Activated T-cell treated with anti-CD3 and anti-CD28 coated beads for 24 hours (primary cell): ENCODE measurements at places on chromosomes 3 and 15.

DNA sequence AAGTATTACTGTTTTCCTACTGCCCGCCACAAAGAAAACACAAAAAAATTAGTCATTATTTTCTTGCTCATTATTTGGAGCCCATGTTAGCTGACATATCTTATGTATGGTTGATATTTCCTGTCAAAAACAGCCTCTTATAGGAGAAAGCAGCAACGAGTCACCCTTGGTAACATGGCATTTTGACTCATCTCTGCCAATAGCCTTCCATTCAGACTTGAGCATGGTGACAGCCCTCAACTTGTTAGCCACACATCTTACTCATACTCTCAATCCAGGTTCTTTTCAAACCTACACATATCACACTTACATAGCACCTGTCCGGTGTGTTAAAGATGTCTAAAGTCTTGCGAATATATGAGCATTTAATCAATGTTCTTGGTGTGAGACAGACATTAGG, 109.4 kb upstream of the SAMMSON start:
- DNase-seq, result no peak

DNA sequence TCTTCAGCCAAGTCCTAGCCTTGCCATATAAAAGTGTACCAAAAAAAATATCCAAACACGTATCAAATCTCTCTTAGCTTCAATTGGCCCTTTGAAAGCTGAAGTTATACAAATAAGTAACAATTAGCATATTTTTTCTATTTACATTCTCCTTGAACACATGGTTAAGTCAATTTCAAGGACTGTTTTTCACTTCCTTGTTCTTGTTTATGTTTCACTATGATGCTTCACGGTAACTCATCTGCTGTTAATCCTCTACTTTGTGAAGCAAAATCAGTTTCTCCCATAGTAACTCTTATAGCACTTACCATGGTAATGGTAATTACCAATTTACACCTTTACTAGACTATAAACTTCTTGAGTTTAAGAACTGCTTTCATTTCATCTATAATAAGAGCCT, 10.6 kb upstream of the SPRED1 start:
- no peak for DNase-seq

DNA sequence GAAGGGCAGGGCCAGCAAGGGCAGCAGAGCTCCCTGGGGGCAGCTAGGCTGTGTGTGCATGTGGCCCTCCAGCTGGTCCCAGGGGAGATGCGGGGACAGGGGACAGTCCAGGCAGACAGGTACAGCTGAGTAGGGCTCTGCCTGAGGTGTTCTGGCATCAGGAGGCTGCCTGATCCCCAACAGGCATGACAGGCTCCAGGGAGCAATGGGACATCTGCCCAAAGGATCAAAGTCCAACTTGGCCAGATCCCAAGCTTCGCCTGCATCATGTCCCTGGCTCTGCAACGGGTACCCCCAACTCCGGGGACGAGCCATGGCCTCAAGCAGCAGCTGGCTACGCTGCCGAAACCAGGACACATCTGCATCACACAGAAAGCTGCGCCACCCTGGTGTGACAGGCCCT, 21.8 kb downstream of the ATRIP start:
- no peak for DNase-seq

DNA sequence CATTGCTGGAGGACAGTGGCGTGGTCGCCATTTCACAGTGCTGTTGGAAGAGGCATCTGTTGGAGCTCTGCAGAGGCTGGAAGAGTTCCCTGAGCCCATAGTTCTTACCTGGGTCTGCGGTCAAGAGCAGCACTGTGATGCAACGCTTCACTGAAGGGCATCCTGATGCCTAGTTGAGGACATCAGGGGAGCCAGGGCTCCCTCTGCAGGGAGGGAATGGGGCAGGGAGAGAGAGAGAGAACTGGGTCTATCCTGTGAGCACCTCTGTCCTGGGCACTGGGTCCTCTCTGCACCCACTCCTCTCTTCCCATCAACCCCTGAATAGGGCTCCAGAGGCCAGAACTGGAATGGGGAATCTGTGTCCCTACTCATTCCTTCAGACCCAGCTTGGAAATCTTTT, 23.9 kb upstream of the MOBP start:
- DNase-seq, result no peak

- DNase-seq, result no peak
Measured at GRCh38 chr3:13353506-13353905, 66.6 kb downstream of the NUP210 start.
